ENCODE measurements at places on chromosomes 13 and 19.

DNA sequence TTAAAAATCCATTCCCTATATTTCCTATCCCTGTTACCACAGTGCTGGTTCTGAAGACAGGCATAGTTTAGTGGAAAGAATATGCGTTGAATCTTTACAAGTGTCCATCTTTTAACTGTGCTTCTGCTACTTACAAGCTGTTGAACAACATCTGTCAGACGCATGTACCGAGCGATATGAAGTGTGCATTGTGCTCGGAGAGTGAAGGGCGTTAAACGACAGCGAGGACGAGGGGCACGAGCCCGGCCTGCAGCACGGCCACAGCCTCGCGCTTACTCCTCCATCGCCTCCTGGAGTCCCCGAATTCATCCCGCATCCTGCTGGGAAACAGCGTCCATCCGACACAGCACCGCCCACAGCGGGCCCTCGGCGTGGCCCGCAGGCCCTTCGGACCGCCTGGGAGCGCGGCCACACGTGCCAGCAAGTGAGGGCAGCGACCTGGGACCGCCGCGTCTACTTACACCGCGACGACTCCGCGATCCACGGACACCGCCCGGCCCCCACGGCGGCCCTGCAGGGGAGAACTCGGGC is 514 bp downstream of the PCID2 start:
- no peak for DNase-seq

GRCh38 chr19:12899891-12900518 is 9.0 kb downstream of the GCDH start:
- no peak for DNase-seq

GRCh38 chr19:8655340-8655709 is 24.9 kb downstream of the NFILZ start:
- DNase-seq = peak; percentile 33

- no peak for DNase-seq
Measured at GRCh38 chr19:23116802-23117571, at the start of gene ZNF730. ZNF730 (plus strand) TSS chr19:23117025; CDS start chr19:23117174, 149 bp downstream.

DNA sequence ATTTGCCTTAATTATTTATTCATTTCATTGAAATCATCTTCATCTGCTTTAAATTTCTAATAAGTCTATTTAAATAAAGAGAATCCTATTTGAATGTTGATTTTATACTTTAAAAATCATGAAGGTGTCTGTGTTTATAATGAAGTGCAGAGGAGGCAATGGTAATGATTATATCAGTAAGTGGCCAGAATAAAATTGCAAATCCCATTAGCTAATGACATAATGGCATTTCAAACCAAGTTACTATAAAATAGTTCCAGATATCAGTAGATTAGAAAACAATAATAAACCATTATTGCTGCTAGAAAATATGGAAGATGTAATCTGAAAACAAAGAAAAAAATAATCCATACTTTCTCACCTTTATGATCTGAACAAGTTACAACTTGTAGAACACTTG is 647.8 kb upstream of the KLHL1 start:
- DNase-seq = no peak

DNA sequence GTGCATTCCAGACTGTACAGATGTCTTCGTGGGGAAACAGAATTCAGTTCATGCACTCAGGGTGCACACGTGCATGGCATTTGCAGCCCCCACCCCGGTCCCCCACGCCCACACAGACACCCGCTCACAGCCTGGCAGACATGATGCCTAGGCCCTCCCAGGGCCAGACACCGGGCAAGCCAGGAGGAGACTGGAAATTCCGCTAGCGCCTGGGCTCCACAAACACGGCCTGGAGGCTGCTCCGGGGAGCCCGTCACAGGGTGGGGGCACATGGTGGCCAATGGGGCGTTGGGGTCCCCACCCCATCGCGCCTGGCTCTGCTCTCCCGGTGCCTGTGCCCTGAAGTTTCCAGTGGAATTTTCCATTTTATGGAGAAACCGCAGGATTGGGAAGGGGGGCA is 3.6 kb downstream of the CILP2 start:
- DNase-seq = no peak

GRCh38 chr13:66138172-66138811 is 1091.8 kb downstream of the PCDH9 start:
- DNase-seq = no peak

DNA sequence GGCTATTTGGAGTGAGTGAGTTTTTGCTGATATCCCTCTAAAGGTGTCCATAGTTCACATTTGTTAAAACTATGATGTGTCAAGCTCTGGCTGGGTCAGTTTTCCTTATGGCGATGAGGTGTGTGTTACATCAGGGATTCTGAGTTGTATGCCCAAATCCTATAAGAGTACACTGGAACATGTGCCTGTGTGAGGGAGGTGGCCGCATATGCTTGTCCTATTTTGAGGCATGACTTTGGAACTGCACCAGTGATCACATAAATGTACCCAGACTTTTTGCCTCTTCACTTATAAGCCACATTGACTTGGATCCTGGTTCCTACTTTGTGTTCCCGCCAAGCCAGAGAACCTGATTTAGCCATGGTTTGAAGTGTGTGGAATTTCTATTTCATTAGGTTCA is 140.3 kb upstream of the RXFP2 start:
- no peak for DNase-seq

GRCh38 chr13:112376050-112376681 is at the start of gene SPACA7:
SPACA7 (plus strand) TSS chr13:112376355; CDS start chr13:112376386, 31 bp downstream.
- DNase-seq = no peak

DNA sequence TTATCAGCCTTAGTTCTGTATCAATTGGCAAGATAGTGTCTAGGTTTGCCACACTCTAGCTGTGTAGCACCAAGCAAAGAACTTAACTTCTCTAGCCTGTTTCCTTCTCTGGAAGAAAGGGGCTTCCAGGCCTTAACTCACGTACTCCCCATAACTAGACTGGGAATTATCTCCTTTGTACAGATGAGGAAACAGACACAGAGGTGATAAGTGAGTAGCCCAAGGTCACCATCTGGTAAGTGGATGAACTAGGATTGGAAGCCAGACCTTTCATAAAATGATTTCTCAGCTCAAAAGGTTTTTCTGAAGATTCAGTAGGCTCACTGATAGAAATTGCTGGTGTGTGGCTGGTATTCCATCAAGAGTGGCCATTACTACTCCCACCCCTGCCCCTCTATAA is 3.1 kb downstream of the ZNF428 start:
- no peak for DNase-seq

GRCh38 chr13:51804295-51805172 is 571 bp upstream of the DHRS12 start:
- no peak for DNase-seq

- DNase-seq = no peak
Measured at GRCh38 chr19:19433666-19434213, 28.3 kb downstream of the GATAD2A start.

DNA sequence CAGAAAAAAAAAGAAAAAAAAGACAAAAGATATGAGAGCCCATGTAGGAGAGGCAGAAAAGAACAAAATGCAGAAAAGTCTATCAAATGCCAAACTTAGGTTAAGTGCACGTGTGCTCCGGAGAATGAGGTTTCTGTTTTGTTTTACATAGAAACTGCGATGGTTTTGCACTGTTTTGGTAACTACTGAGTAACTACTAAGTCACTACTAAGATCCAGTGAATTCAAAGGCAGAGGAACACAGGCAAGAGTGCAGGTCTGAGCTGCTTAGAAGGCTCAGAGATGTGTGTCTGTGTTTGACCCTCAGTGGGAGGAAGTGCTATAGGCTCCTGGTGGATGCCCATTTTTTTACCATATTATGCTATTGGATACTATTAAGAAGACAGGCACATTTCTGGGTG is 299.3 kb downstream of the NDFIP2 start:
- no peak for DNase-seq

DNA sequence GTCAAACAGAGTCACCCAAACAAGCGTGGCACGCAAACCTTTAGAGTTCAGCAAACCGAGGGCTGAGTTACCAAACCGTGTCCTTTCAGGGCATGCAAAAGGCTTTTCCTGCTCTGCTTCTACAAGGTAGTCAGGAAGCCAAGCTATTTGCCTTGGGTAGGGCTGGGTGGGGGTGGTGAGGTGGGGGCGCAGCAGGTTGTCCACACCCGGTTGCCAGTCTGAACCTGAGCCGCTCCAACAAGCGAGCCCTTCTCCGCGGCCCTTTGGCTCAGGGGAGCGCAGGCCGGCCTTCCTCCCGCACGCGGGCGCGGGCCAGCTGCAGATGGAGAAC is 347 bp upstream of the CLDN10 start:
- no peak for DNase-seq

DNA sequence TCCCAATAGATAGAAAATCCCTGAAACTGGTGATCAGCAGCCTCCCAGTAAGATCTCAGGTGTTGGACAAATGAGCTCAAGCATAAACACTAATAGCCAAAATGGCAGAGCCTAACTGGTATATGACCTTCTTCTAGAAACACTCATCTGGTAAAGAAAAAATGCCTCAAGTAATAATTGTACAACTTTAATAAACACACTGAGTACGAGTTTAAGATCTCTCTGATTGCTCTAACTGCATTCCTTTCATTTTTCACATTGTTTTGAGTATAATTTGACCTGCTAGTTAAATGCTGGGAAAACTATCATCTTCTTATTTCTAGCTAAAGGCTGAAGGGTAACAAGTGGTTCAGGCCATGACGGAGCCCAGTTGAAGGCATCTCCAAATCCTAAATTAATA is 2009.5 kb upstream of the PCDH20 start:
- no peak for DNase-seq

- DNase-seq = no peak
Measured at GRCh38 chr13:37406031-37406430, 192.5 kb downstream of the POSTN start.

- DNase-seq = no peak
Measured at GRCh38 chr19:43880483-43880882, 53.4 kb downstream of the ZNF283 start.

- DNase-seq = no peak
Measured at GRCh38 chr19:35083691-35084508, 31.7 kb upstream of the FXYD3 start.

DNA sequence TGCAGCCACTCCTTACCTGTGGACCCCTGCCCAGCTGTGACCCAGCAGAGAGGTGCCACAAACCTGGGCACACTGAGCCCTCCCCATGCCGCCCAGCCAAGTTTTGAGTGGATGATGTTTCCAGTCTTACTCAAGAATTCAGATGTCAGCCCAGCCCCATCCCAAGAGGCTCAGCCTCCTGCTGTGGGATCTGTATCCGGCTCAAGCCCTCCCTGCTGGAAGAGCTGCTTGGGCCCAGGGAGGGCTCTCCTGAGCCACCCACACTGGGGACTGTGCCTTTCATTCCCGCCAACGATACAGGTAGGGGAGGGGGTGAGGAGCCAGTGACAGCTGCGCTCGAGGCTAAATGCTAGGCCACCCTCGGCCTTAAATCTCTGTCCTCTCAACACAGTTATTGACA is 5.9 kb upstream of the SLC7A9 start:
- DNase-seq = no peak

DNA sequence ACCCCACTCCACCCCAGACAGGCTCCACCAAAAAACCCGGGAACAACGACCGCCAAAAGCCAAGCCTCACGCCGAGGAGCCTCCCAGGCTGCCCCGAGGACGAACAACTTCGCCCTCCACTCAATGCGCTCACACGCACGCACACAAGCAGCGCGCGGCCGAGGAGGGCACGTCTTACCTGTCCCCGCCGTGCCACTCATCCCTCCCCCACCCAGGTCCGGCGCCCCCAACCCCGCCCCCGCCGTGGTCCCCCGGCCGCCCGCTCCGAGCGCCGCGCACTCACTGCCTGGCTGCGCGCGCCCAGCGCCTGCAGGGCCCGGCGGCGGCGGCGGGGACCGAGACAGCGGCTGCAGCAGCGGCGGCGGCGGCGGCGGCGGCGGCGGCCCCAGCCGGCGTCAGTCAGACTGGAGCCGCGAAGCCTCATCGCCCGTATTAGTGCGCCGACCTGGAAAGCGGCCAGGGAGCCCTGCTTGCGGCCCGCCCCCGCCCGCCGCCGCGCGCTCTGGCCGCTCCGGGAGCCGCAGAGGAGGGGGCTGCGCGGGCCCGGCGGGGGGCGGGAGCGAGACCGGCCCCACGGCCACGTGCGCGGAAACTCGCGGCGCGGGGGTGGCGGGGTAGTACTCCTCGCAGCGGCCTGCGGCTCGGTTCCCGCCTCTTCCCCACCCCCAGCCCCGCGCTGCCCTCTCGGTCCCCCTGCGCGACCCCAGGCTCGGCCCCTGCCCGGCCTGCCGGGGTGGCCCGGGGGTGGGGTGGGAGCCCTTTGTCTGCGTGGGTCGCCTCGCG is at the start of gene SMAD9:
TSS of gene SMAD9 (minus strand) at position 406 of the 783 bp plus-strand sequence. CDS start 40,549 bp downstream, outside the sequence.
- no peak for DNase-seq

DNA sequence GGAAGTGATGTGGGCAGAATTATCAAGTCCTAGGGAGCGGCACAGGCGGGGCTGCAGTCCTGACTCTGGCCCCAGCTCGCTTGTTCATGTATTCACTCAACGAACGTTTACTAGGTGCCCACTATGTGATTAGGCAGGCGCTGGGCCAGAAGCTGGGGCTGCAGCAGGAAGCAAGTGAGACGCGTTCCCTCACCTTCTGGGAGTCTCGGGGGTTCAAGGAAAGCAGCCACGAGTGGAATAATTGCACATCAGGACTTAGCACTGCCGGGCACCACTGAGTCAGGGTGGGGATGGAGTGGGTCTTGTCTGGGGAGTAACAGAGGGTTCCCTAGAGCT is 2.5 kb upstream of the LMTK3 start:
- no peak for DNase-seq

DNA sequence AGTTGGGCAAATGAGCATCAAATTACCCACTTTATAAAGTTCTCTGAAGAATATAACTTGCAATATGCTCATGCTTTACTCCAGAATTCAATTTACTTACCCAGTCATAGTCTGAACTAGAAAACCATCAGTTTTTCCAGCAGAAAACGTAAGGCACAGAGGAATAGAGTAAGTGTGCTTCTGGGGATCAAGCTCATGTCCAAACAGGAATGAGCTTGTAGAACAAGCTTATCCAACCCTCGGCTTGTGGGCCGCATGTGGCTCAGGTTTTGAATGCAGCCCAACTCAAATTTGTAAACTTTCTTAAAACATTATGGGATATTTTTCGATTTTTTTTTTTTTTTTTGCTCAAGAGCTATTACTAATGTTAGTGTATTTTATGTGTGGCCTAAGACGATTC is 308.5 kb upstream of the KLF12 start:
- DNase-seq = no peak

GRCh38 chr13:90926459-90926858 is 421.0 kb upstream of the MIR17HG start:
- DNase-seq = no peak

GRCh38 chr19:43625918-43626579 is 6.6 kb upstream of the ZNF428 start:
- no peak for DNase-seq

DNA sequence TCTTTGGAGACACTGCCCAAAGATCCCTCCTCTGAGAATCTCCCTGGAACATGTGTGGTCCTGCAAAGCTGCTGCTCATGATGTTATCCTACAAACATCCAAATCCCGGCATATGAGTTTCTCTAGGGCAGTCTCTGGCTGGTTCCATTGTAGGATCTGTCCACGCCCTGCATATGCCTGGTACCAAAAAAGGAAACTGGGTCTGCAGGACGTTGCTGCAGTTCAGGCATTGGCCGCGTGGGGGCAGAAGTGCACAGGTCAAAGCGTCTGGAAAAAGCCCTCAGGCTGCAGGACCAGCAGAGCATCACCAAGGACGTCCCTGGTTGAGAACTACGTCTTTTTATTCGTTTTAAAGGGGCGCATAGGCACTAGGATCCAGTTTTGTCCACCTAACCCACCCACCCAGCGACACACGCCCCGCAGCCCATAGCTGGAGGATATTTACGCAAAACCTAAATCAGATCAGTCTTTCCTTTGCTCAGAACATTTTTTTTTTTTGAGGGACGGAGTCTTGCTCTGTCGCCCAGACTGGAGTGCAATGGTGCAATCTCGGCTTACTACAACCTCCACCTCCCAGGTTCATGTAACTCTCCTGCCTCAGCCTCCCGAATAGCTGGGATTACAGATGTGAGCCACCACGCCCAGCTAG is 12.9 kb upstream of the ZNF564 start:
- peak; percentile 83 for DNase-seq

GRCh38 chr13:43877326-43877725 is 2.2 kb downstream of the CCDC122 start:
- no peak for DNase-seq
